ENCODE measurements at places on chromosomes 16 and 17.

- no peak for DNase-seq
Observed at GRCh38 chr16:12802048-12802447, 1.6 kb downstream of the CPPED1 start.

- DNase-seq: no peak
Observed at GRCh38 chr16:24906199-24906808, 60.5 kb downstream of the SLC5A11 start.

DNA sequence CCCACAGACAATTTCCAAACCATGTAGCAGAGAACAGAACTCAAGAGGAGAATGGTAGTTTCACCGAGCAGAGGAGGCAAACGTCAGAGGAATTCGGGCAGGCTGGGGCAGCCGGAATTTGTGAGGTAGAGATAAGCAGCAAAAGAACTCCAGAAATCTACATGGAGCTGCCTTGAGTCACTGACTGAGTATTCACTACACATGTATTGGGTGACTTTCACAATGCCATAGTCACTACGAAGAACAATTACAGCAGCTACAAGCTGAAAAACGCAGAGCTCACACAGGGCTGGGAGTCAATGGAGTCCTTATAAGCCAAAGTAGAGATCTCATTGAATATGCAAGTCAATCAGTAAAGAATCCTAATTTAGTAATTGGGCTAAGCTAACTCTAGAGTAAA lies 13.4 kb downstream of the CMC2 start:
- no peak for DNase-seq

DNA sequence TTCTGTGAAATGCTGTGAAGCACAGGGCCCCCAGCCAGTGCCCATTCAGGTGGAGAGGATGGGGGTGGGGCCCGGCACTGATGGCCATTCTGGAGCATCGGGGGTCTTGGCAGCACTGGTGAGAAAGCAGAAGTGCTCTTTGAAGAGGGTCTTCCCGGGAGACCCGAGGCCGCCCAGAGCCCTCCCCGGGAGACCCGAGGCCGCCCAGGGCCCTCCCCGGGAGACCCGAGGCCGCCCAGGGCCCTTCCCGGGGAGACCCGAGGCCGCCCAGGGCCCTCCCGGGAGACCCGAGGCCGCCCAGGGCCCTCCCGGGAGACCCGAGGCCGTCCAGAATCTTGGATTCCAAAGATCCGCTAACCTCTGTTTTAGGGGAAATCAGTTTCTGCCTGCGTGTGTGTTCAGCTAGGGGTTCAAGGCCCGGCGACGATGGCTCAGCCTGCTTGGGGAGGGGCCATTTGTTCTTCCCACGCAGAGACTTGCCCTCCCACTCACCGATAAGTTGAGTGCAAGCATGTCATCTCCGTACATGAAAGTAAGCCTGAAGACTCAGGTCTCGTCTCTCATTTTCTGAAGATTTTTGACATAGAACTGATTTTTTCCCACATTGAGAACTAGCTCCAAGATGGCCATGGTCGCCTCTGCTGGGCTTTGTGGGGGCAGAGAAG lies 35.2 kb upstream of the CAPN15 start:
- no peak for DNase-seq

DNA sequence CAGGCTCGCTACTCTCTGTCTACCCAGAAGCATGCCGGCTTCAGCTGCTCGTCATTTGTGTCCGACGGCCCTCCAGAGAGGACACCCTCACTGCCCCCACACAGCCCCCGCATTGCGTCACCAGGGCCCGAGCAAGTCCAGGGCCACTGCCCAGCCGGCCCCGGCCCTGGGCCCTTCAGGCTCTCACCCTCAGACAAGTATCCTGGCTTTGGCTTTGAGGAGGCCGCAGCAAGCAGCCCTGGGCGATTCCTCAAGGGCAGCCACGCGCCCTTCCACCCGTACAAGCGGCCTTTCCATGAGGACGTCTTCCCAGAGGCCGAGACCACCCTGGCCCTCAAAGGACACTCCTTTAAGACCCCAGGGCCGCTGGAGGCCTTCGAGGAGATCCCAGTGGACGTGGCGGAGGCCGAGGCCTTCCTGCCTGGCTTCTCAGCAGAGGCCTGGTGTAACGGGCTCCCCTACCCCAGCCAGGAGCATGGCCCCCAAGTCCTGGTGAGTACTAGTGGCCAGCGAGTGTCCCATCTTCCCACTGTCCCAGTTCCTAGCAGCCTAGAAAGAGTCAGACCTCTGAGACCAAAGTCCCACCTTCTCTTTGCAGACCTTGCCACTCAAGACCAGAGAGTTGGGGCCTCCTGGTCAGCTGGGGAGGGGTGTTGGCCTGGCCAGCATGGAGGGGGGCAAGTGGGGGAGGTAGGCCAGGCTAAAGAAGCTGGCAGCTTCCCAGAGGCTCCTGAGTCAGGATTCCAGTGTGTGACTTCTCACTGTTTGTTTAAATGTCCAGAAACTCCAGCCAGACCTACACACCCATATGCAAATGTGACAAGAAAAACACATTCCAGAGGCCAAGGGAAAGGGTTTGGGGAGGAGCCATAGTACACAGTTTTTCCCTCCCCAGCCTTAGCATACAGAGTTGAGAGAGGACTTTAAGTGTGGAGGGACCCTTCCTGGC lies 18.6 kb downstream of the FOXN1 start:
- DNase-seq: no peak

DNA sequence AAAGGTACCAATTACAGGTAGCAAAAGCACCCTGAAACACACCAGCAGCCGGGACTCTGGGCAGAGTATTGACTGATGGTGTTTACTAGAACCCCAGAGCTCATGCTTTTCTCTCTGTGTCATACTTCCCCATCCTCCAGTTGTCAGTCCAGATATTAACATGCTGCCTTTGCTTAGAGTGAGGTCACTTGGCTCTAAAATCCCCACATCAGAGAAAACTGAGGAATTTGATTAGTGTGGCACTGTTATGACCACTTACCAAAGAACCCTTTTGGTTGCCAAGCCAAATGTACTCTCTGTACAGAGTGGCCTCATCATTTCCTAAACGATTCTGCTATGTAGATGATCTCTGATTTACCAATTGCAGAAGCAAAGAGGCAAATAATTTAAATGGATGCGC lies 80.4 kb downstream of the ABCC12 start:
- no peak for DNase-seq

GRCh38 chr16:74788108-74788507 lies 13.5 kb upstream of the FA2H start:
- no peak for DNase-seq

DNA sequence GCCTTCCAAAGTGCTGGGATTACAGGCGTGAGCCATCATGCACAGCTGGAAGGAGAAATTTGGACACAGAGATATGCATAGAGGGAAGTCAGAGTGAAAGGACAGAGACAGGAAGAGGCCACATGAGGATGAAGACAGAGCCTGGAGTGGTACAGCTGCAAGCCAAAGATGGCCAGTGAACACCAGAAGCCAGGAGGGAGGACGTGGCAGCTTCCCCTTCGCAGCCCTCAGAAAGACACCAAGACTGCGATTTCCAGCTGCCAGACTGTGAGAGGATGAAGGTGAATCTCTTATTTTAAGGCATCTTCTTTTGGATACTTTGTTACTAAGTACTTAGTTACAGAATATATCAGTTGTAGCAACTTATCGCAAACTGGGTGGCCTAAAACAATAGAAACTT lies 60.5 kb upstream of the PLCG2 start:
- no peak for DNase-seq

GRCh38 chr17:73513426-73513825 lies 130.8 kb downstream of the SDK2 start:
- DNase-seq: no peak

- DNase-seq: no peak
Observed at GRCh38 chr17:18946536-18946935, 5.4 kb upstream of the SLC5A10 start.

- DNase-seq: no peak
Observed at GRCh38 chr16:30022887-30023286, at the start of gene C16orf92. Gene C16orf92 (plus strand): TSS chr16:30023198. CDS start chr16:30023341, 143 bp downstream.

DNA sequence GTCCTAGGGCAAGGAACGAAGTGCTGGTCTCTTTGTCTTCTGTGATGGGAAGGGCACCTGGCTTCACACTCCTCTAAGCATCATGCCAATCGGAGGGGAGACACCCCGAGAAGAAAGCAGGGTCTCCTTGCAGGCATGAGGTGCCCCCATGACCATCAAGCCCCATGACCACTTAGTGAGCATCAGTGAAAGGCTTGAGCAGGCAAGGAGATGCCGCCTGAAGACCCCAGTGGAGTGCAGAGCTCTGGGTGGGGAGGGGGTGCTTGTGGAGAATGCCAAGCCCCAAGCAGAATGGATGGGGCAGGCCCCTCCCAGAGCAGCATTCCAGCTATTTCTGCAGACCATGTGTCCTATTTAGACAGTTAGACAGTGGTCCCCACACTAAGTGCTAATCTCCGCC lies 232.7 kb upstream of the TNRC6C start:
- DNase-seq: no peak

GRCh38 chr17:69443138-69443537 lies 28.6 kb downstream of the MAP2K6 start:
- DNase-seq: no peak

GRCh38 chr16:228151-228851 lies 948 bp downstream of the LUC7L start:
- DNase-seq: no peak

DNA sequence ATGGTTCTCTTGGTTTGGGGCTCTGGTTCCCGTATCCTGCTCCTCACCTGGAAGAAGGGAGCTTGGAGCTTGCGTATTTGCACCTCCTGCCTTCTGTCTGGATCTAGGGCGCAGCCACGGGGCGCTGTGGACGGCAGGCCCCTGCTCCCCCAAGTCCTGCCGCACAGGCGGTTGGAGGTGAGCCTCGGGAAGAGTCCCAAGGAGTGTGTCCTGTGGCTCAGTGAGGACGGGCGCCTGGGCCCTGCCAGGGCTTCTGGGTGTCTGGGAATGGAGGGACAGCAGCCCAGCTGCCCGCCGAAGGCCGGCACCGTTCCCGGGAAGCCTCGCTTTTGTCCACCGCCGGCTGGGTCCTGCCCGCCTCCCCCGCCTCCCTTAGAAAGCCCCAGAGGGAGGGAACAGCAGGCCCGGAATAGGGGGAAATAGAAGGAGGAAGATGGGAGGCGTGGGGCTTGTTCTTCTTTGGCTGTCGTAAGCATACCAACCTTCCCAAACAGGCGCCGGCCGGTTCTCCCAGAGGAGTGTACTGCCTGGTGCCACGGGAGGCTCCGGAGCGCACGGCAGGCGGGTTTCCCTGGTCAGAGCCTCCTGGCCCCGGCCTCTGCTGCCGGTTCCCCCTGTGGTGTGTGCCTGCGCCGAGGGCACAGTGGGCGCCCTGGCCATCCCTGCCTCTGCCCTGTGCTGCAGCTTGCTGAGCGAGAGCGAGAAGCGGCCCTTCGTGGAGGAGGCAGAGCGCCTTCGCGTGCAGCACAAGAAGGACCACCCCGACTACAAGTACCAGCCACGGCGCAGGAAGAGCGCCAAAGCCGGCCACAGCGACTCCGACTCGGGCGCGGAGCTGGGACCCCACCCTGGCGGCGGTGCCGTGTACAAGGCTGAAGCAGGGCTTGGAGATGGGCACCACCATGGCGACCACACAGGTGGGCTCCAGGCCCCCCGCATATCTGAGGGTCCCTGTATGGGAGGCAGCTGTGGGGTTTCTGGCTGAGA lies 1.8 kb downstream of the SOX8 start:
- DNase-seq: no peak

GRCh38 chr17:75456039-75456416 lies 407 bp upstream of the TMEM94 start:
- no peak for DNase-seq

DNA sequence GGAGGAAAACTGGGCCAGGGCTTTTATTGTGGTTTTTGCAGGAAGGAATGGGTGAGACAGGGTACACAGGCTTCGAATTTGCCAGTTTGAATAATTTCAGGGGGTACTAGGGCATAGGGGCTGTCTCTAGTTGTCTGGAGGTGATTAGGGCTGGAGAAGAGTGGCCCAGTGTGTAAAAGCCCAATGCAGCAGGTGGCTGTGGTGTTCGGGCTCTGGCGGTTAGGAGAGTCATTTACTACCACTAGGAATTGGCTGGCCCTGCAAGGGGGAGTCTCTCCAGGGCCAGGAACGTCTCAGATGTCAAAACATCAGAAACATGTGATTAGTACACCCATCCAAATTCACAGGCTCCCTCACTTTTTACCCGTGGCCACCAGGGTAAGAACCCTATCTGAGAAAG lies 50.3 kb downstream of the GINS3 start:
- no peak for DNase-seq

DNA sequence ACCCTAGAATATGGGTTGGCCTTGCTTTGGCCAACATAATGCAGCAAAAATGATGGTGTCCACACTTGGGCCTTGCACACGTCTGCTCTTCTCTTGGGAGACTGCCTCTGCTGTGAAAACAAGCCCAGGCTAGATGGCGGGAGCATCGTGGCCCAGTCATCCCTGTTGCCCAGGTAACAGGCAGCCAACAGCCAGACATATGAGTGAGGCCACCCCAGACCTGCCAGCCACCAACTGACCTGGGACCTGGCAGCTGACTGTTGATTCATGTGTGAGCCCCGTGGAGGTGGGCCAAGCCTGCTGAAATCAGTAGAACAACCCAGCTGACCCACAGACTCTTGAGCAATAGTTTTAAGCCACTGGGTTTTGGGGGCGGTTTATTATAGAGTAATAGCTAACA lies 39.4 kb upstream of the CDH3 start:
- DNase-seq: no peak

DNA sequence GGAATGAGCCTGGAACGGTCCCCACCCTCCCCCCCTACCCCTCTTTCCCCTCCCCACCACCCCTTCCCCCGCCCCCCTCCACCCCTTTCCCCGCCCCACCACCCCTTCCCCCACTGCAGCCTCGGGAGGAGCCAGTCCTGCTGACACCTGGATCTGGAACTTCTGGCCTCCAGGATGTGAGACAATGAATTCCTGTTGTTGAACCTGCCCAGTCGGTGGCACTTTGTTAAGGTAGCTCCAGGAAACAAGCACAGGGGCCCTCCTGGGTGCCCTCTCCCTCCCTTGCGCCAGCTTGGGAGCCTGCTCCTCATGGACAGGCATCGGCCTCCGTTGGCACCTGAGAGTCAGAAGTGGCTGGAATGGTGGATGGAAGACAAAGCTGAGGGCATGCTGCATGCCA lies 152.4 kb upstream of the FOXF1 start:
- no peak for DNase-seq

GRCh38 chr16:28845293-28845692 lies 855 bp downstream of the TUFM start:
- DNase-seq: peak; percentile 43

DNA sequence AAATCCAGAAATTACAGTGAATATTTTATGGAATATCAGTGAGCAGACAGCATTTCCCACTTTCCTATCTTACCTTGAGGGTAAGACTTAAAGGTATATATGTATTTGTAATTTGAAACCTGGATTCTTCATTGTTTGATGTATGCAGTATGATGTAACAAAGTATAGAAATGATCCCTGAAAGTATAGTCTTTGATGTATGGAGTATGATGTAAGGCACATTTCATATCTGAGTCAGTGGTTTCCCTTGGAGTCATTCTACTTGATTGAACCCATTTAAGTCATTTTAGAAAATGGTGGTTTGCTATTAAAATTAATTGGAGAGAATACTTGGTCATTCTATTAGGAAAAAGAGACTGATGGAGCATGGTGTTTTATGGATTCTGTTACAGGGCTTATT lies 10.1 kb downstream of the AMZ2 start:
- DNase-seq: no peak

GRCh38 chr17:74055508-74056160 lies 147.8 kb upstream of the RPL38 start:
- DNase-seq: no peak

- DNase-seq: no peak
Observed at GRCh38 chr17:56152874-56153602, at the start of gene ANKFN1. Gene ANKFN1 (plus strand): TSS chr17:56153475. CDS start chr17:56212668, 59,193 bp downstream.

- DNase-seq: no peak
Observed at GRCh38 chr17:36837195-36837938, 99.9 kb upstream of the LHX1 start.
